ENCODE measurements at places on chromosomes 16 and 17. TPM values are rescaled to one million over a fixed set of nuclear protein-coding genes. Genes with fewer than 3 reads are reported as not detected.

DNA sequence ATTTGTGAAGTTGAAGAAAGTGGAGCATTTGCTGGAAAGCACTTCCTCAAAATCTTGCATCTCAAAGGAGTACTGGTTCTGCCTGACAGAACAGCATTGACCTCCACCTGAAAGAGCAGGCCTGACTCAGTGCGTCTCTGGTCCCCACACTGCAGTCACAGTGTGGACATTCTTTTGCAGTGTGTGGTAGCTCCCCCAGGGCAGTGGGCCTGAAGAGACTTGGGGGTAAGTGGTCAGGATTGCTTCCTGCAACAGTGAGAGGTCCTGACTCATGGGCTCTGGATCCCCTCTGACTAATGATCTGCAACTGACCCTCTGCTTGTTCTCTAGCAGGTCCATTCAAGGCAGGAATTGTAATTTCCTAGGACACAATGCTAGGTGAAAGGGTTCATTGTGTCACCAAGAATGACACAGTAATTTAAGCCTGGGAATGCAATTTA lies 204.9 kb upstream of the KCNJ16 start:
- no peak for DNase-seq

DNA sequence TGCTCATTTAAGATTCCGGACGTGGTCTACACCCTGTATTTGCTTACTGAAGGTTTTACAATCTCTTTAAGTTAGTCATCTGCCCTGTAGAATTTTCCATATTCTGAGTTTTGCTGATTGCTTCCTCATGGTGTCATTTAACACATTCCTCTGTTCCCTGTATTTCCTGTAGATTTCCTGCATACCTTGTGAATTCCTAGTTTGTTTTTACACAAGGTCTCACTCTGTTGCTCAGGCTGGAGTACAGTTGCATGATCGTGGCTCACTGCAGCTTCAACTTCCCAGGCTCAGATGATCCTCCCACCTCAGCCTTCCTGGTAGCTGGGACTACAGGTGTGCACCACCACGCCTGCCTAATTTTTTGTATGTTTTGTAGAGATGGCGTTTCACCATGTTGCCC lies 66.8 kb downstream of the CMIP start:
- DNase-seq = no peak

The LDHD gene
- 0.31 TPM for total RNA-seq

DNA sequence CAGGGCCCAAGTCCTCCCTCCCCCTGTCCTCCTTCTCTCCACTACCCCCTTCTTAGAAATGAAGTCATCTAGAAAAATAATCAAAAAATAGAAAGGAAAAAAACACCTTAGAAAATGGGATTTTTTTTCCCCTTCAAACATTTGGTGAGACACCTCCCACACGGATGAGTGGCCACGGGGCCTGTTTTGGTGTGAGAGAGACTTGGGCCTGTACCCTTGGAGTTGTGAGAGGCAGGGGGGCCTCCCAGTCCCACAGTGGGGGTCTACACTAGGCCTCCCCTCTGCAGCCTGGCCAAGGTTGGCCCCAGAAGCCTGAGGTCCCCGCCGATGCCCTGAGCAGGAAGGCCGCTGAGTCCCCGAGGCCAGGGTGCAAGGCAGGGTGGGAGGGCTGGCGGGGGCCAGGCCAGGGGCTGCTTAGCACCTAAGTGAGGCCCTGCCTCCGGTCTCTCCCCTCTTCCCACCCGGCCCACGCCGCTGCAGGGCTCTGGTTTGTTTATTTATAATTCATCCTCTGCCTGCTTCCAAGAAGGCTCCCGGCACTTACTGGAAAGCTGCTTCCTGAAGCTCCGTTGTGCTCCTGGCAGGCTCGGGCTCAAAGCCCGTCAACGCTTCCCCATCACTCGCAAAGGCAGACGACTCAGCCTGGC lies 26.4 kb downstream of the NPTX1 start:
- DNase-seq = no peak

- no peak for DNase-seq
Measured at GRCh38 chr16:30430428-30430970, 669 bp upstream of the DCTPP1 start.

The AOC2 gene
- total RNA-seq = 2.5 TPM

The SLC46A1 gene
- 5.1 TPM for total RNA-seq

The ABCC11 gene
- total RNA-seq = not detected

The PNMT gene
- 0.49 TPM for total RNA-seq

The CCL2 gene
- not detected for total RNA-seq
